ENCODE measurements at places on chromosomes 1 and 21.

- peak; percentile 68 for DNase-seq
These were observed 7.5 kb upstream of the ZNF436 start for GRCh38 chr1:23376890-23377811.

- no peak for DNase-seq
These were observed 446 bp upstream of the DEPDC1 start for GRCh38 chr1:68497358-68497698.

DNA sequence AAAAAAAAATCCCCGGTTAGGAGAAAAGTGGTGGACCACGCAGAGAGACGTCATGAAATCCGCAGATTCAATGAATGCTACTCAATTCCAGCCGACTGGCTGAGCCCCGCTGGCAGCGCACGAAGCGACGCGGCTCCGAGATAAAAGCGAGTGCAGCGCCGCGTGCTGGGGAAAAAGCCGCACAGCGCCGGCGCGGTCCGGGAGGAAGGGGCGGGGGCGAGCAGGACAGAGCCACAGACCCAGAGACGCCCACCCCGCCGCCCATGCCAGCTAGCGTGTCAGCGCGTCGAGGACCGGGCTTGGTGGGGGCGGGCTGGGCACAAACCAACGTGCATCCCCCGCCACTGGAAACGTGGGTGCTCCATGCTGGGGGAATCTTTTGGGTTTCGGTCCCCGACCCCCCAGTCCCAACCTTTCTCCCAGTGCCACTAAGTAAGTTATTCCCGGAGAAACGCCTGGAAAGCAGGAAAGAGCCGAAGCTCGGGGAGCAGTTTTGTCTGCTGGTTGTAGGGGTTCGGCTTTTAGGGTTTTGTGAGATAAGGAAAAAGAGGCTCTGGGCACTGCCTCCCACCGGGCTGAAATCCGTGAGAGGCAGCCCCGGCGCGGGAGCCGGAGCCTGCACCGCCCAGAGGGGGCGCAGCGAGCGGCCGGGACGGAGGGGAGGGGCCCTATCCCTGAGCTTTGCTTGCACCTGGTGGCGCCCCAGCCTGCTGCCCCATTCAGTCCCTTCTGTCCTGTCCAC is at the start of gene KCNJ6:
KCNJ6 (minus strand) TSS at position 148 of the 742 bp plus-strand sequence. CDS start 75,775 bp downstream, outside the sequence.
- peak; percentile 25 for DNase-seq

DNA sequence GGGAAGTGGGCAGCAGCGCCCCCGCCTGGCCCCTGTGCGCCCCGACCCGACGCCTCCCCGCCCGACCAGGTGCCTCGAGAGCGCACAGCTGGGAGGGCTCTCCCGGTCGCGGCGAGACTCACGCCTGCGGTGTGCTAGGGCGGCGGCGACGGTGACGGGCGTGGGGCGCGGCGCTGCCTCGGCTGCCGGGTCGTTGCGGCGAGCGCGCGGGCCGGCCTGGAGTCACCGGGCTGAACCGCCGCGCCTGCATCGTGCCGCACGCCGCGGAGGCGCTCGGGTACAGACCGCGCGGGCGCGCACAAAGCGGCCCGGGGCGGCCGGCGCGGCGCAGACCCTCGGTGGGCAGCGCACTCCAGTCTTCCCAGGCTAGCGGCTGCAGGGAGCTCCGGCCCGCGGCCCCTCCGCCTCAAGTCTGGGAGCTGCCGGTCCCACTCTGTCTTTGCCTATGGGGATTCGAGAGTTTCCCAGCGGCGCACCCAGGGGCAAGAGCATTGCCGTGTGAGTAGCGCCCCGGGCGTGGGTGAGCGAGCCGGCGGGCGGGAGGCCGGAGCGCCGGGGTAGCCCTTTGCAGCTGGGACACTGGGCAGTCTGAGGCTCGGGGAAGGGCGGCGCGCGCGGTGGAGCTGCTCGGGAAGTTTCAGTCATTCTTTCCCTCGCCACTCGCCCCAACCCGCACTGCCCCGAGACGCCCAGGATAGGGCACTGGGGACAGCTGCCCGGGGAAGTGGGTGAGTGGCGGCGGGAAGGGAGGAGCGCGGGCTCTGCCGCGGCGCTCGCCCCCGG is at the start of gene SLC35F3:
SLC35F3 (plus strand) TSS at position 44 of the 783 bp plus-strand sequence.
- no peak for DNase-seq

- DNase-seq, result peak; percentile 58
These were observed 21.5 kb downstream of the RAP1GAP start for GRCh38 chr1:21647431-21648351.

DNA sequence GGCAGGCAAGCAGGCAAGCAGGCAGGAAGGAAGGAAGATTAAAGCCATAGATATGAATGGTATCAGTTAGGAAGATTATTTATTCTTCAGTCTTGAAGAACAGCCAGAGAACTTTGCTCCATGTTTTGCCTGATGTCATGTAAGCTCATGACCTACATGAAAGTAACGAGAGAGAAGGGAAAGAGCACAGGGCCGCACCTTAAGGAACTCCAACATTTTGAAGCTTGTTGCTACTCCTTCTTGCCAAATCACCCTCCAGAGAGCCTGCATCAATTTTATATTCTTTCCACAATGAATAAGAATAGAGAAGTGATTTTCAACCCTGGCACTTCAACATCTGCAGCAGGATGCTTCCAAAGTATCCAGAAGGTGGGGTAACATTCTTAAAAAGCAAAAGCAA is 78.0 kb upstream of the EFHD2 start:
- DNase-seq, result no peak

- peak; percentile 19 for DNase-seq
These were observed 75.5 kb downstream of the CAMK2N1 start for GRCh38 chr1:20410503-20410902.

- DNase-seq, result no peak
These were observed 23.2 kb upstream of the DENND1B start for GRCh38 chr1:197798492-197798891.

DNA sequence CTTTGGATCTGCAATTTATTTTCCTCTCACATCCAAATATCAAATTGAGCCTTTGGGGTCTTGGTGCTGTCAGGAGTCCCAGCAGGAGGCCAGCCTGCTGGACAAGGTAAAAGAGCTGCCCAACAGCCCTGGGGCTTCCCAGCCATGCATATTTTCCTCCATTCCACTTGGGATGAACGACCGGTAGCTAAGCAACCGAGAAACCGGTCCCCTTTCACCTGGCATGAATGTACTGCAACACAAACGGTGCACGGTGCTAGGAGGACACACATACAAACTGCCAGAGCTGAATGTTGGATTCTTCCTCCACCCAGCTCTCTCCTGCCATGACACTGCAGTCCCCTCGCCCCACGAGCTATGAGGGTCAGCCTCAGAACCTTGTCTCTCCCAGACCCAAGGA is 42.7 kb downstream of the BCAR3 start:
- DNase-seq, result no peak

DNA sequence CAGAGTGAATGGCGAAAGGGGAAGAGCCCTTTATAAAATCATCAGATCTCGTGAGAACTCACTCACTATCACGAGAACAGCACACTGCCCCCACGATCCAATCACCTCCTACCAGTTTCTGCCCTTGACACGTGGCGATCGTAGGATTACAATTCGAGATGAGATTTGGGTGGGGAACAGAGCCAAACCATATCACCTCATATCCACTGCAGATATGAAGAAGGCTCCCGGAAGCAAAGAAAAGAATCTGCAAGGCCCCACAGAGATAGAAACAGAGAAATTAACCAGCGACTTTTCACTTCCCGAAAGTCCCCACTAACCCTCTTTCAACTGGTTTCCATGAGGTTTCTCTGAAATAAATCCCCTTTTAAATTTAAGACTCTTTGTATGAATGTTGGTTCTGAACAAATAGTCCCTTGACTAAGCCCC is 86.2 kb upstream of the IRF2BP2 start:
- DNase-seq, result no peak

DNA sequence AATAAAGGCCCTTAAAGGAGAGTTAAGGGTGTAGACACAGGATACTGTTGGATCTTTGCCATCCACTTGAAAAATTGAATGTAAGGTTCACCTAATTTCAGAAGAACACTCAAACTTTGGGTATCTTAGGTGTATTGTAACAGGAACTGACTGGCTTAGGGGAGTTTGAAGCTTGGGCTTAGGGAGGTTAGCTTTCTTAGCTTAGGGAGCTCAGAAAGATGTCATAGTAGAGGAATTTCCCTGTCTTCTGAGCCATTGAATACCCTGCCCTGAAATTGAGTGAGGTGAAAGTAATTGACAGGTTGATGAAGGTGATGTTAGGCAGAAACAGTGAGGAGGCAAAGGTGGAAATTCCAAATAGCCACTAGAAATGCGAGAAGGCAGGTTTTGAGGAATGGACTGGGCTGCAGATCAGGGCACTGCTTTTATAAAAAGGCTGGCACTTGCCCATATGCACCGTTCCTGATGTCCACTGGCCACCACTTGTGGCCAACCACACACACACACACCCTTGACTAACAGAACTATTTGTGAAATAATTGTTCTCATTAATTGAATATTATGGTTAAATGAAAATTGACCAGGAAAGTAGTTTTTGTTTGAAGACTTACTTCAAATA is 16.5 kb downstream of the BACH1 start:
- DNase-seq, result no peak

- DNase-seq, result no peak
These were observed 143.6 kb downstream of the EDEM3 start for GRCh38 chr1:184610876-184611595.

DNA sequence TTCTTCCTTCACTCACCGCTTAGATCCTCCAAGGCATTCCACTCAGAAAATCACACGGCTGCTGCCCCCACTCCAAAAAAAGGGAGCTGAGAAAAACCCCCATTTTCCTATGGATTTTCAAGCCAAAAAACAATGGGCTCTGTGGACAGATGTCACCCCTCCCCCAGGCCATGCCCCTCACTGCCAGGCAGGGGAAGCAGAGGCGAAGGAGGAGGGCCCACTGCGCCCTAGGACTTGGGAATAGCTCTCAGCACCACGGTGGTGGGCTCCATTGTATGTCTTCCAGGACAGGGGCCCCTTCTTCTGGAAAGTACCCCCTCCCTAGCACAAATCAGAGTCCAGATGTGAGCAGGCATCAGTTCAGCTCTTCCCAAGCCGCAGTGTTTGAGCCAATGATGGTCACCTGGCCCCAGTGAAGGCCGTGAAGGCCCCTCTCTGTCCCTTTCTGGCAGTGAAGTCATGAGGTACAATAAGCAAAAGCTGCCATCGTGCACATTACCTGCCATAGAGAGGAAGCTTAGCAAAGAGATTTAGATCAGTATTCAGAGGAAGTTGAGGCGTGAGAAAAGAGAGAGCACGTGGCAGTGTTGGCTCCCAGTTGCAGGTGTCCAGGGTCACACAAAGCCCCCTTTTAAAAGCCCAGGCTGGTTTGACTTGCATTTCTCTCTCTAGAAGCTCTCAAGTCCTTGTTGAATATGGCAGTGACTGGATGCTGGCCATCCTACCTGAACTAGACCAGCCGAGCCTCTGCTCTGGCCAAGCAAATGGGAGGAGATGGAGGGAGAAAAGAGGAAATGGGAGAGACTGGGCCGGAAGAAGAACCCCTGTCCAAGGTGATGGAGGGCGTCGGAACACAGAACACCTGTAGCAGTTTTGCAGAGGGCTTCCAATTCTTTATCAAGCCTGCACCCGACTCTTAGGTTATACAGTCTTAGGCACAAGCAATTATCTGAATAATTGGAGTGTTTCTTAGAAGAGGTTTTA is 149.0 kb downstream of the TOMM20 start:
- DNase-seq, result no peak

DNA sequence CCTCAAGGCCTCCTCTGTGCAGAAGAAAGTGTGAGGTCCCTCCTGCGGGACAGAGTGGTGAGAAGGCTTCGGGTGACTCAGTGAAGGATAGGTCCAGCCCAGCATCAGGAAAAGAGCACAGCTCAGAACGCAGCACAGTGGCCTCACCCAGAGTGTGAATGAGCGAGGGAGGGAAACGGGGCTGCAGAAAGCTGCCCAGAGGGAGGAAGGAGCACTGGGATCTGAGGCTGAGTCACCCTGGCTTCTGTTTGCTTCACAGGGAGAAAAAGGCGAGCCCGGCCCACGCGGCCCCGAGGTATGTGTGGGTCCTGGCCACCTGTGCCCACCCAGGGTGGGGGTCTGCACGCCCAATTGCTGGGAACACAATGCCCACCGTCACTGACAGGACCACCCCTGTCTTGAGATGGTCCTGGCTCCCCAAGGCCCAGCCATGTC is 24.3 kb downstream of the COL6A2 start:
- DNase-seq, result peak; percentile 70

GRCh38 chr1:91795591-91796389 is 90.2 kb downstream of the TGFBR3 start:
- peak; percentile 87 for DNase-seq

DNA sequence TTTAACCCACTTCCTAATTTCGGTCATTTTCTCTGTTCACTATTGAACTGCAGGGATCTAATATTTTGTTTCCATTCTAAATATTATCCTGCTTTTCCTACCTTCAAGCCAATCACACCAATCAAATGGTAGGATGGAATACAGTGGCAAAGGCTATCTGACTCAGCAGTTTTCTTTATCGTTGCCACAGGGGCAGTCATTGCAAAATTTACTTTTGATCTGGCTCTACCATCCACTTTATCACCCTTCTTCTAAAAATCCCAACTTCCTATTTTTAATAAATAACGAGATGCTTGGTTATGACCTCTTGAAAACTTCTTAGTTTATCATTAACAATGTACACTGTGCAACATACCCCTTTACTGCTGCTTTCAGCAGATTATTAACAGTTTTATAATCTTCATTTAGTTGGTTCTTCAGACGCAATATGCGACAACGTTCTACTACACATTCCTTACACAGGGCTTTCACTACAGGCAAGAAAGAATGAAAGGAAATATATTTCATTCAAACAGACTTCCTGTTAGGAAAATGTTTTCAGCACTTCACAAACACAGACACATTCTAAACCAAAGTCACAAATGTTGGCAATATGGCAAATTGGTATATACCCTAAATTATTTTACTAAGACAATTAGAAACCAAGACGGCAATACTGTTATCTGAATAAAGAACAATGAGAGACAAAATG is 52.3 kb upstream of the RAP1GAP start:
- DNase-seq, result no peak

DNA sequence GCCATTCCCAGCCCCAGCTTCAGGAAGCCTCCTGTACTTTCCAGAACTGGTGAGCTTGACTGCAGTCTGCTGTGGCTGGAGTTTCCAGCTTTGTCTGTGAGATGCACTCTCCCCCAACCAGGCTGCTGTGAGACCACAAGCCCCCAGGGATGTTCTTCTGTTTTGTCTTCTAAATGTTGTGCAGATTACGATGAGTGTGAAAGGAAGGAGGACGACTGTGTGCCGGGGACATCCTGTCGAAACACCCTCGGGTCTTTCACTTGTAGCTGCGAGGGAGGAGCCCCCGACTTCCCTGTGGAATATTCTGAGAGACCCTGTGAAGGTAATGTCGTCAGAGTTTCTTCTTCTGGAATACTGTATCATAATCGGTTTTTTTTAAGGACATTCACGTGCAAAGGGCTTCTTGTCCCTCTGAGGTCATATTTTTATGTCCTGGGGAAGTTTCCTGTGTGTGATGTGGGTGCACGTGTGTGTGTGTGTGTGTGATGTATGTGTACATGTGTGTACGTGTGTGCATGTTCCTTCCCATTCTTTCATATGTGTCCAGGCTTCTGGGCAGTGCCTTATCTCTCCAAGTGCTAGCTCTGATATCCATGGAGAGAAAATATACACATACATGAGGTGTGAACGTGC is 49.9 kb downstream of the UMODL1 start:
- DNase-seq, result no peak

- no peak for DNase-seq
These were observed 166.2 kb downstream of the URB2 start for GRCh38 chr1:229792012-229792975.

Data from fibroblast of the aortic adventitia (primary cell).